Stimulated activated CD8-positive, alpha-beta memory T cell treated with anti-CD3 and anti-CD28 coated beads, Interleukin-15, amount 100 ng/mL, for 48 hours (primary cell): ENCODE measurements at places on chromosomes 1 and 21.
A peak's percentile ranks its signal among the peaks of the same experiment; 100 is the strongest.

GRCh38 chr1:87151500-87152421 is 176.9 kb upstream of the LMO4 start:
- peak; percentile 45 for DNase-seq

DNA sequence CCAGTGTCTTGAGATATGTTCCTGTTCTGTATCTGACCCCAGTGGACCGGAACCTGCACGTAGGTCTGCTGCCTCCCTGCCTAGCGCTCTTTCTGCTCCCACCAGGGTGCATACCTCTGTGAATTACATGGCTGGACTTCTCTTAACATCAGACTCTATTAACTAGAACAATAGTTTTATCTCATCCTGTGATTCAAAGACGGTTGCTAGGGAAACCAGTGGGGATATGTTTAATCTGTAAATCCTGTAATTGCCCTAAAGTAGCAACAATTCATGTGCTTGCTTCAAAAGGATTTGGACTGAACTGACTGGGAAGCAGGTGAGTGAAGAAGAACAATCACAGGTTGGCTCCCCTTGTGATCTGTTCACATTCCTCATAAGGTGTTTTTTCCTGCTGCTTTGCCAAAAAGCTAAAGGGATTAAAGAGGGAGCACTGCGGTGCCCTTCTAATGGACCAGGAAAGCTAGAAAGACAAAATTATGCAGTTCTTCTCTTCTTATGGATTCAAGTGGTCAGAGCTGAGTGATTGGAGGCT is 52.7 kb upstream of the DIRAS3 start:
- no peak for DNase-seq

DNA sequence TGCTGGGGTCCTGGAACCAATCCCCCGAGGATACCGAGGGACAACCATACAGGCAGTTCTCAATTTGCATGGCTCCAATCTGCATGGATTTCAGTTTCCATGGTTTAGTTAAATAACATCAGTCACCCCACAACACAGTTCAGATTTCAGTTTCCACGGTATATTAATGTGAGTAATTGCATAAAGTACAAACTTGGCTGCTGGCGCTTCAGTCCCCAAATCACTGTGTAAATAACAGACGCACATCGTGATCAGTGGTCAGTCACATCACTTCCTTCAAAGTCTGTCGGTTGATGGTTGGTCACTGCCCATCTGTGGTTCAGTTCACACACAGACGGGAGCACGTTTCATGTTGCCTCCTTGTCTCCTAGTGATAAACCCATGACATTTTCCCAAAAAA is 66.4 kb upstream of the LPGAT1 start:
- DNase-seq: no peak

GRCh38 chr1:43970502-43970901 is 692 bp downstream of the DPH2 start:
- no peak for DNase-seq

GRCh38 chr1:15700508-15700907 is 16.4 kb downstream of the PLEKHM2 start:
- no peak for DNase-seq

- no peak for DNase-seq
Observed at GRCh38 chr1:75795703-75796193, 934 bp upstream of the MSH4 start.

DNA sequence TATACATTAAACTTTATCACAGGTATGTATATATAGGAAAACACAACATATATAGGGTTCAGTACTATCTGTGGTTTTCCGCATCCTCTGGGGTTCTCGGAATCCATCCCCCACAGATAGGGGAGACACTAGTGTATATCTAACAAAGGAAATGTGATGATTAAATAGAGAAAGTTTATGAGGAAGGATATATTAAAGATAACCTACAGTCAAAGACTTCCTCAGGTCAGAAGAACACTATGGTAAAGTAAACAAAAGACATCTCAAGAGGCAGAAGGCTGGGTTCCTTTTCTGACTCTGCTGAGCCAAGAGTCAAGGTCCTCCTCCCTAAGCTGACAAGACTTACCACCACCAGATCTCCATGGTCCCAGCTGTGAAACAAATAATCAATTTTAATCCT is 12.1 kb downstream of the USP24 start:
- no peak for DNase-seq

DNA sequence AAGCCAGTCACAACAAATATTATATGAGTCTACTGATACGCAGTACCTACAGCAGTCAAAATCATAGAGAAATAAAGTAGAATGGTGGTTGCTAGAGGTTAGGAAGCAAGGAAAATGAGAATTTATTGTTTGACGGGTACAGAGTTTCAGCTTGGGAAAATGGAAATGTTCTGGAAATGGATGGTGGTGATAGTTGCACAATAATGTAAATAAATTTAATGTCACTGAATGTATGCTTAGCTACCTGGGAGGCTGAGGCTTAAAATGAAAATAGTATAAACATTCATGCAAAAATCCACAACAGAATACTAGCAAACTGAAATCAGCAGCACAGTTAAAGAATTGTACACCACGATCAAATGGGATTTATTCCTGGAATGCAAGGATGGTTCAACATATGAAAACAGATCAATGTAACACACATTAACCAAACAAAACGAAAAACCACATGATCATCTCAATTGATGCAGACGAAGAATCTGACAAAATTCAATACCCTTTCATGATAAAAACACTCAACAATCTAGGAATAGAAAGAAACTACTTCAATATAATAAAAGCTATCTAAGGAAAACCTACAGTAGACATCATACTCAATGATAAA is 10.7 kb downstream of the TUT4 start:
- no peak for DNase-seq

DNA sequence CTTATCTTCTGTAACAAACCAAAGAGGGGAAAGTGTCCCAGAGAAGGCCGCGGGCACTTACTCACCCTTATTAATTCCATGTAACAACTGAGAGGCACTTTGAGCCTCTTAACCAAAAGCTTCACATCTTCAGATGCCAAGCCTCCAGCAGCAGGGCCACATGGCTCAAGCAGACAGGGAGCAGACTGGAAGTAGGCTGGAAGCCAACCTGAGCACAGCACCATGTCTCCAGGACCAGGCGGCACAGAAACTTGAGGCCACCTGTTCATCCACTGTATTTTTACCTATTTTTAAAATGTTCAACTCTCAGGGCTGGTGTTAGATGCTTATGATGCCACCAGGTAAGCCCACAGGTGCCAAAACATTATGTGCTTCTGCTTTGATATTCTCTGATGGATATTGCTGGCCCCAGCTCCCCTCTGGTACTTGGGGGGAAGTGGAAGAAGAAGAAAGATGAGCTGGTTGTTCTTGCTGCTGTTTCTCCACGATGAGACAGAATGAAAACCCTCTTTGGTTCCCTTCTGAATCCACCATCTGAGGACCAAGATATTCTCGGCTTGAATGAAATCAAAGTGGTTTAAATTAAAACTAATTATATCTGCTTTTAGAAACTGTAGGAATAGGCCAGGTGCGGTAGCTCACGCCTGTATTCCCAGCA is 30.6 kb upstream of the SDE2 start:
- DNase-seq: no peak

DNA sequence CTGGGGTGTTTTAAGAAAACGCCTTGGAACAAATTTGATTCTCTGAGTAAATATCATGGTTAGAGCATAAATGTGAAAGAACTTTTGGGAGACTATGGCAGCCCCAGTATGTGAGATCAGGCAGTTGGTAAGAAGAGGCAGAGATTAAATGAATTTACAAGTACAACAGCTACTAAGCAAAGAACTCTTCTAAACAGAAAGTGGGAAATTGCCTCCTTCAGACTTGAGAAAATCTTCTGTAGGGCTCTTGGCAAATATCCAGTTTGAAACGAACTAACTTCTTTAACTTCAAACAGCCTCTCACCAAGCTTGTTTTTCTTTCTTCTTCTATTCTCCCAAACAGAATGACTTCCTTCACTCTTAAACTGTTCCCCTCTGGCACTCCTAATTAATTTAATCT is 337.7 kb downstream of the SIPA1L2 start:
- DNase-seq: no peak

GRCh38 chr1:46557403-46557802 is 6.0 kb upstream of the KNCN start:
- no peak for DNase-seq

DNA sequence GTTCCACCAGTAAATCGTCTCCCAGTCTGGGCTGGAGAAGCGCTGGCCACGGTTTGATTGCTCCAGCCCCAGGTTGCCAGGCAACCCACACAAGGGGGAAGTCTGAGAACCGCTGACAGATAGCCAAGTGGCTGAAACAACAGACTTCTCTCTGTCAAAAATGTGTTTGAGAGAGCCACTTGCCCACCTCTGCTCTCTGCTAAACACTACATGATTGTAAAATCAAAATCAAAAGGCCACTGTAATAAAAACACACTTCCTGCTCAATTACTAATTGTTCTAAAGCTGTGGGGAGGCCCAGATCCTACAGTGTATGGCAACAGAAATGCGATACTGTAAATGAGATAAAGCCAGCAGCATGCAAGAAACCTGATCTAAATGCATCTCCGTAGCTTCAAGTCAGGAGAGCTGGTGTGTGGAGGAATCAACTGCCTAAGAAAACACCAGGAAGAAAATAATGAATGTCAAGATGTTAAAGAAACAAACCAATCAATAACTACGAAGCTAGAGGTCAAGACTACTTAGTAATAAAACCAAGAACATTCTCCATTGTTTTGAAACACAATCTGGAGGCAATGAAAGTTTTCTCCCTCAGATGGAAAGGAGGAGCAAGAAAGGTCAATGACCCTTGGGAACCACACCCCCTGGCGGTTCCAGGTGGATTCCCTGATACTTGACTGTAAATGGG is 121.2 kb downstream of the SLC45A1 start:
- DNase-seq: no peak

DNA sequence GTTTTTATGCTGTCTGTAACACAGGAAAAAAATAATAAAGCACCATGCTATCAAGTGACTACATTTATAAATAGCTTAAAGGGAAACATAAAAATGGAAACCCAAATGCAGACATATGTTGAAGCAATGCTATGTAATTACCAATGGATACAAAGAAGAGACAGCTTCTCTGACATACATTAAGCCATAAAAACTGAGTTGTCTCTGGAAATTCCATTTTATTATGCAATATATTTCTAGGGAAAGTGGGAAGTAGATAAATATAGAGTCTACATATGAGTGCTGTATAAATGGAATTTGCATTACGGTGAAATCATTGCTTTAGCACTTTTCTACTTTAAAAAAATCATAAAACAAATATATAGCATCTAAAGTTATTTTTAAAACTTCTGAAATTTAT is 135.2 kb upstream of the COL11A1 start:
- no peak for DNase-seq

GRCh38 chr1:45953934-45954847 is 150.8 kb downstream of the MAST2 start:
- no peak for DNase-seq

- DNase-seq: no peak
Observed at GRCh38 chr1:64310760-64311159, 107.3 kb downstream of the UBE2U start.

- DNase-seq: no peak
Observed at GRCh38 chr1:240499012-240499411, 112.9 kb downstream of the GREM2 start.

- no peak for DNase-seq
Observed at GRCh38 chr1:149915429-149916192, 2.0 kb downstream of the SV2A start.

DNA sequence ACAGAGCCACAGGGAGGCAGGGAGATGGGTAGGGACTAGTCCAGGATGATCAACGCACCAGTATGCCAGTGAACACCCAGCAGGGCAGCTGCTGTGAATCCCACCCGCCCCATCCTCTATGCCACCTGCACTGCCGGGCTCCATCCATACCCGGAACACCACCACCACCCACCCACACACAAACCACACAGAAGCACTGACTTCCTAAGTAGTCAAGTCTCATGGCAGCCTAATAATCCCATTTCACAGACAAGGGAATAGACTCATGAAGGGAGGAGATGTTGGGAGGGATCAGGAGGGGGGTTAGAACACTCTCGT is 6.3 kb downstream of the DRAXIN start:
- DNase-seq: no peak

DNA sequence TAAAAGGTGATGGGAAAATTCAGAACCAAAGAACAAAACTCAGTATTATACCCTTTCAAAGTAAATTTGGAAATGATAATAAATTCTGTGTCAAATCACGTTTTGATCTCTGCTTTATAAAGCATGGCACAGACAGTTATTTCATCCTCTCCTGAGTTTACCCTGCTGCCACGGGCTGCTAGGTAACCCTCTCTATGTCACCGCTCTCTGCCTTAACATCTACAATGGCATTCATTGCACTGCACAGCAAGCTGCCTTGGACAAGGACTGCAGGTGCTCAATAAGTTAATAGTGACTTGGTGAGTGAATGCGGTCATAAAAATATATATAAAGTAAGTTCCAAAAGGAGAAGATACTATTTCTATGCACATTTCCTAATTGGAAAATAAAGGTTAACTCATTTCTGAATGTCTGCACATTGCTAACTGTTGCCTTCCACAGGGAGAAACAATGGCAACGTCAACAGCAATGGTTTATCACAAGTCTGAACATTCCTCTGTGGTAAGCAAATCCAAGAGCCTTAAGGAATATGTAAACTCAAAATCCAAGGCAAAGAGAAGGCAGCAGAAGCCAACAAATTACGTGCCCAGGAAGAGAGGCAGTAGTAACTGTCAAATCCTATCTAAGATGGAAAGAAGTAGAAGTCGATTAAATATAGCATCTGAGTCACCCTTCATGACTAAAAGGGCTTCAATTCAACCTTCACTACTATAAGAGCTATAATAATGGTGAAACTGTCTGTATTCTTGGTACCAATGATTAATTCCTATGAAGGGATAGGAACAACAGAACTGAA is 19.4 kb downstream of the FYB2 start:
- no peak for DNase-seq

- DNase-seq: no peak
Observed at GRCh38 chr1:46537651-46538050, 13.8 kb downstream of the KNCN start.

- DNase-seq: no peak
Observed at GRCh38 chr1:80535466-80535865, 1265.3 kb upstream of the ADGRL2 start.

DNA sequence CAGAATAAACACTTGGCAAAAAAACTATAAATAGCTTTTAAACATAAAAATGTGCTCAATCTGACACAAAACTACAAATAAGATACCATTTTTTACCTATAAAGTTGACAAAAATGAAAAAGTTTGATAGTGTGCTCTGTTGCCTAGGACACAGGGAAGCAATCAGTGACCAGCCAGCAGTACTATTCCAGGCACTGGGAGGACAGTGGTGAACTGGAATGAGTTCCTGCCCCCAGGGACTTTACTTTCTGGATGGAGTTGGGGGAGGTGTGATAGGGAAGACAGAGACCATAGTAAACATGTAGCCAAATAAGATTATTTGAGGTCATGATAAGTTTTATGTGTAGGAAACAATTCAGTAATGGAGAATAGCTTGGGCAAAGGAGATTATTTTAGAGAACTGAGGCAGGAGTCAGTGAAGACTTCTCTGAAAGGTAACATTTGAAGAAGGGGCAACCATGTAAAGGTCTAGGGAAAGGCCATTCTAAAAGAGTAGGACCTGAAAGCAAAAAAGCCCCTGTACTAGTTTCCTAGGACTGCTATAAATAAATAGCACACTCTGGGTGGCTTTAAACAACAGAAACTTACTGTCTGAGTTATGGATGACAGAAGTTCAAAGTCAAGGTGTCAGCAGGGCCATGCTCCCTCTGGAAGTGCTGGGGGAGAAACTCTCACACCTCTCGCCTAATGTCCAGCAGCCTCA is 42.0 kb downstream of the EEIG2 start:
- DNase-seq: no peak

GRCh38 chr1:186763107-186763506 is 65.6 kb upstream of the PLA2G4A start:
- no peak for DNase-seq
